Fibroblast of the aortic adventitia (primary cell): ENCODE measurements at places on chromosomes 6 and 20.

DNA sequence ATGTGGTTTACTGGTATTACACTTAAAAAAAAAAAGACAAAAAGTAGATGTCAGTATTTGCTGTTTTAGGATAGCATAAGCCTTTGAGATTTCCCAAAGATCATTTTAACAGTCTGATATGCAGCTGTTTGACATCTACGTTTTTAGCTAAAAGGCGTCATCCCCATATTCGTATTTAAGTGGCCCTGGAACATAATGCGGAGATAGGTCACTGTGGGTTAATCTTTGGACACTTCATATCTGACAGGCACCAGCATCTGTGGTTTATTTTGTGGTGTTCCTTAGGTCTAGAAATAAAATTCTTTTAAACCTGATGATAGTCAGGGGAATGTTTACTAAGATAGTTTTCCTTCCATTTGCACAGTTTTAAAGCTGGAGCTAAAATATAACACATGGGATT is 313.7 kb downstream of the SOX4 start:
- DNase-seq, result no peak

- DNase-seq, result no peak
These were observed 121.4 kb upstream of the ADGRF1 start for GRCh38 chr6:47163536-47163935.

DNA sequence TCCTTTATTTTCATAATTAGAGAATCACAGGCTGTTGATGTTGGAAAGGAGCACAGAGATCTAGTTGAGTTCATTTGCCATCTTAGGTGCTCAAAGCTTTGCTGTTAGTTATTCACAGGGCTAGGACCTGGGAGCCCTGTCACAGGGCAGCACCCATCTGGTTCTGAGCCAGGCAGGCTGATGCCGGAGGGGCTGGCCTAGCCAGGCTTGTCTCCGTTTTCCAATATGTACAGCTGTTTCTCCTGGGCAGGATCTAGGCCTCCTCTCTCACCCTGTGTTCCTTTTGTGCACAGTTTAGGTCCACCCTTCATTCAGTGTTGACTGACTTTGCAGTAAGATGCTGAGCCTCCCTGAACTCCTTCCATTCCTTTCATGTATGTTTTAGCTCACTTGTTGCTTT is 33.4 kb downstream of the LRRC1 start:
- no peak for DNase-seq

DNA sequence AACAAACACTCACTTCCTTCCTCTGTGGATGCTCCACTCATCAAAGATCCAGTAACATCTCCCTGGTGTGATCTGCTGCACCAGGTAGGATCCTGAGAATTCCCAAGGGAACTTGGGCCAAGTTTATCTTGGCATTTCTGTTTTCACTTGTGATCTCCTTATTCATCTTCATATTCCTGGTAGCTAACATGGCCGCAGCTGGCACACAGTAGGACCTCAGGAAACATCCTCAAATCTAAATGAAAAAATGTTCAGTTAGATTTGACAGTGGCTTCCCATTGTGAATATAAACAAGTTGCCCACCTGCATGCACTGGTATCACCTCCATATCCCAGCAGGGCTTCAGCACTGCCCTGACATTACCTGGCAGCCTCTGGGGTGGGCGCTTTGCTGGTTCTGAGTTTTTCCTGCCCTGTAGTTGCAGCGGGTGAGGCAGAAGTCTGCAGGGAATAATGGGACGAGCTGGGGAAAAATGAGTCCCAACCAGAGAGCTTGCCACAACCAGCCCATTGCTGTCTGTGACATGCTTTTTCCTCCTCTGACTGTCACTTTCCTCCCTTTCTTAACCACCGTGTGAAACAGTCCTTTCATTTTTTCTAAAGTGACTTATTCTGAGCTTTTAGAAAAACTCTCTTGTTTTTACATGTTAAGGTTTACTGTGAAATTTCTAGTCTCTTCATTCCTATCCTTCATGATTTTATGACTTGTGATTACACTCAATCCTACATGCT is 9.4 kb upstream of the DSTN start:
- DNase-seq, result no peak

DNA sequence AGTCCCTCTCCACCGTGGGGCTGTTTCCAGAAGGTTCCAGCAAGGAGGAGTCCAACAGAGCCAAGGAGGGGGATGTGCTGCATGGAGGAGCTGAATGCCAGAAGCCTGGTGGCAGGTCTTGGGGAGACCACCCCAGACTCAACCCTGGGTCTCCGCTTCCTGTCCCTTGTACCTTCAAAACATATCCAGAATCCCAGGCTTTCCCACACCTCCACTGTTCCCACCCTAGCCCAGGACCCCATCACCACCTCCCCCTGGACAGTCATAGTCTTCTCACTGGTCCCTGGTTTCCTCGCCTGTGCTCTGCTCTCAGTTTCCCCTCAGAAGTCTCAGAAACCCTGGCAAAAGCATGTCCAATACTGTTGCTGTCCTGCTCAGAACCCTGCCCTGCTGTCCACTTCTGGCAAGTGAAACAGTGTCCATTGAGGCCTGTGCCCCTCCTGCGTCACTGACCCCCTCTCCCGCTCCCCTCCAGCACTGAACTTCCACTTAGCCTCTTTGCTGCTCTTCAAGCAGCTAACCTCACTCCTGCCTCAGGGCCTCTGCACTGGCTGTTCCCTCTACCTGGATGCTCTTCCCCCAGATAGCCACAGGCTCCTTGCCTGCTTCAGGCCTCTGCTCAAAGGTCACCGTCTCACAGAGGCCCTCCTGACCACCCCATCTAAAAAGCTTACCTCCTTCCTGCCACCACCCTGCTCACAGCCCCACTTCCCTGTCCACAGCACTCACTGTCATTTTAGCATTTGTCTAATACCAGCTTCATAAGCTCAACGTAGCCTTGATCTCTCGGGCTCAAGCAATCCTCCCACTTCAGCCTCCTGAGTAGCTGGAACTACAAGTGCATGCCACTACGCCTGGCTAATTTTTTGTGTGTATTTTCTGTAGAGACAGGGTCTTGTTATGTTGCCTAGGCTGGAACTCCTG is 169.2 kb downstream of the GRM4 start:
- no peak for DNase-seq
